Stimulated activated CD8-positive, alpha-beta memory T cell treated with anti-CD3 and anti-CD28 coated beads, Interleukin-12 subunit alpha, Interleukin-12 subunit beta, amount 100 ng/mL, for 4 hours (primary cell): ENCODE measurements at places on chromosomes 7 and 10.

DNA sequence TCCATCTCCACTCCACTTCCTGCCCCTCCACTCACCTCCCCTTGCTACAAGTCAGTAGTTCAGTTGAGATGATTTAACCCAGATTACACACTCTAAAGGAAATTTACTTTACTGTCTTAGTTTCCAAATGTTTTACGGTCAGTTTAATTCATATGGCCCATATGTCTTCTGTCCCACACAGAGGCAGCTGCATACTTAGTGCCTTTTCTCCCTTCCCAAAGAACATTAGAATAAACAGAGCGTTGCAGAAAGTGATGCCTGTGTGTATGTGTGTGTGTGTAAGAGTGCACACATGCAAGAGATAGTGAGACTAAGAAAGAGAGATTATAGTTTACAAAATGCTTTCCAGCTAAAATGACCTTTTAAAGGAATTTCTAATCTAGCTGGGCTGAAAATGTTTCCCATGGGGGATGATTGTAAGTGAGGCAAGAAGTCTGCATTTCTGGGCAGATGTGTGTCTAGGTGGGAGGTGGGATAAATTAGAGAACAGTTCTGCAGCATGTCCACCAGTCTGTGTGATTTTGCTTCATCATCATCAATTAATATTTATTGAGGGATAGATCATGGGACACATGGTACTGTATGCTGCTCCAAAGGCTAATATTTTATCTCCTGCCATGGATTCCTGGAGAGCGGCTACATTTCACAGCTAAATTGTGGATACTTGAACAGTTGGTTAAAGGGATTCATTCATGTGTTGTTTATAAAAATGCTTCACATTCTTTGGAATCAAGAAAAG, 81.5 kb downstream of the NXPH1 start:
- DNase-seq, result no peak

DNA sequence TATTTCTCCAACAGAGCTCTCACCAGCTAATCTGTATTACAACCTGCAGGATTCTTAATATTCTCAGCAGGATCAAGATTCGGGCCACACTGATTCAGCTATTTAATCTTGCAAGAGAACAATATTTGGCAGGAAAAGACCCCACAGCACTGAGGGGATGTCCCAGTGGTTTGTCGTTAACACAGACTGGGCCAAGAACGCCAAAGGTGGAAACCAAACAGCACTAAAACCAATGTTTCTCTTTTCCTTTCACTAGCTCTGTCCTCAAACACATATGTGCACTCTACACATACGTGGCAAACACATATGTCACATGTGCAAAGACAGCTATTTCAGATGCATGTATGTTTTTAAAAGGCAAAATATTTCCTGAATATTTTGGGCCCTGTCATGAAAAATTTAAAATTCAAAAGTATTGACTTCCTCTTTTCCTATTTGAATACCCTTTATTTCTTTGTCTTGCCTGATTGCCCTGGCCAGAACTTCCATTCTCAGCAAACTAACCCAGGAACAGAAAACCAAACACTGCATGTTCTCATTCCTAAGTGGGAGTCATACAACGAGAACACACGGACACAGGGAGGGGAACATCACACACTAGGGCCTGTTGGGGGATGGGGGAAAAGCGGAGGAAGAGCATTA, 51.7 kb upstream of the NEBL start:
- no peak for DNase-seq

GRCh38 chr7:41024126-41024525, 678.8 kb downstream of the INHBA start:
- DNase-seq, result no peak

DNA sequence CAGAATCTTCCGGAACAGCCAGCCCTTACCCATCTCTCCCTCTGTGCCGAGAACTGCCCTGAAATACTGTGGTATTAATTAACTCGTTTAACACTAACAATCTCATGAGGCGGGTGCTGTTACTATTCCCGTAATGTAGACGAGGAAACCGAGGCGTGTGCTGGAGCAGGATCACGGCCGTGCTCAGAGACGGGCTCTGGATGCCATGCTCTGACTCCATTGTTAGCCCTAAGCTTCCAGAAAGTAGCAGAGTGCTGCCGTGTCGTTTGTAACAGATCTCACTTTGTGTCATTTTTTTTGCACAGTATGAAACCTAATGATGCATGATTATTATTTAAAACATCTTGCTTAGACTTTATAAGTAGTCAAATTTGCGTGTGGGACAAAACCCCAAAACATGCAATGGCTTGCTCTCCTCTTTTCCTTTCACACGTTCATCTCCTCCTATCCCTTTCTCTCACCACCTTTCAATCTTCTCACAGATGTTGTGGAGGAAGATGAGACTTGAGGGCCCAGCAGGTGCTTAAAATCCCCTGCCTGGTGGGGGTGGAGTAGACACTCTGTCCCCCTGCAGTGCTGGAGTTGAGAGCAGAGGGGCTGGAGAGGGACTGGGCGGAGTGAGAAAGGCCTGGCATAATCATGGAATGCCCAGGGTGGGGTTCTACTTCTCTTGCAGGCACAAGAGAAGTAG, 482 bp upstream of the ACTR3C start:
- DNase-seq, result no peak

DNA sequence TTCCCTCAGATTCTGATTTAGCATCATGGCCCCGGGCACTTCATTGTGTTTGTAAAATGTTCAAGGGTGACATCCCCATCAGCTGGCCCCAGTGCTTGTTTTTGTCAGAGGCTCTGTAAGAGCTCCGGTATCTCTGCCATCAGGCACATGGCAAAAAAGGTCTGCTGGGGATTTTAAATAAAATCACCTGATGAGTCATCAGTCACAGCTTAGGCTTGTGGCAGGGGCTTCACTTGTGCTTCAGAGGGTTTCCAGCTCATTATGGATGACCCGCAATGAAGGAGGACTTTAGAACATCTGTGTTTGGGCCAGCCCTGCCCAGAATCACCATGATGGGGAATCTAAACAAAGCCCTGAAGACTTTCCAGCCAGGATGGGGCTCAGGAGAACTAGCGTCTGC, 259.9 kb downstream of the ZEB1 start:
- no peak for DNase-seq

GRCh38 chr10:68434657-68435056, 27.6 kb upstream of the RUFY2 start:
- DNase-seq, result no peak
